ENCODE measurements at places on chromosomes 3 and 15.
A peak's percentile ranks its signal among the peaks of the same experiment; 100 is the strongest.

GRCh38 chr3:188721990-188722389, 449.8 kb upstream of the TPRG1 start:
- DNase-seq, result no peak

DNA sequence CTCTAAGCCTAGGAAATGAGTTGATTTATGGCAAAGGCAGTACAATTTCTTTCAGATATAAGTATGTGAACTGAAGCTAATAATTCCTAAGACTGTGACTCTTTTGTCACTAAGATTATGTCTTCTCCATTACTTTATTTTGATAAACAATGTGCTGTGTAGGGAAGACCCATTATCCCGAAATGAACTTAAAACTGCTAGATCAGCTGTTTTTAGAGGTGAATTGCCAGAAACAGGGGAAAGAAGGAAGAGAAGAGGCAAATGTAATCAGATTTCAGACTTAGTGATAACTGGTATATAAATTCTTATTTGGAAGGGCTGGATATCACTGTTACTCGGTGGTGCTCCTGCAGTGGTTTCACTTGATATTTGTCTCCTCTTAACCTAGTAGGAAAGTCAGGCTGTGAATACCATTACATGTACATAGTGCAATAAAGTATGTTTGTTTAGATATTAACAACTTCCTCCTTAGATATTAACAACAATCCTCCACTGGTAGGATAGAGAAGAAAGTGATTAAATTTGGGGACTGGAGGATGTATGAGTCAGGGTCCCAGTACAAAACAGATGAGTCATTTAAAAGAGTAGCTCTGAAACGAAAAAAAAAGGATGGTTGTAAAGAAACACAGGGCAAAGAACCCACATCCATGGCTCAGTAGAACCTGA, 338.5 kb upstream of the KCNH8 start:
- DNase-seq, result no peak

DNA sequence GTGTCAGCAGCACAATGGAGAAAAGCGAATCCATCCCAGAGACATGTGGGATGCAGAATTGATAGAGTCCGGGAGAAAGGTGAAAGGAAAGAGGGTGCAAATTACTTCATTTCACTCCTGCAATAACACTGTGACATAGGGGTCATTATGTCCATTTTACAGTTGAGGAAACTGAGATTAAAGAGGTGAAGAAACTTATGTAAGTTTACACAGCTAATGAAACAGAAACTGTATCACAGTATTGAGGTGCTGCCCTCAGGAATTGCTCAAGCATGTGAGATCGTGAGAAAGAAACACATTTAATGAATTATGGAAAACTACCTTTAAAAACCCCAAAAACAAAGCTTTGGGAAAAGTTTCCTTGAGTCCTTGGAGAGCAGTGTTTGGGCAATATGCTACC, 103.6 kb upstream of the PFN2 start:
- DNase-seq, result no peak

DNA sequence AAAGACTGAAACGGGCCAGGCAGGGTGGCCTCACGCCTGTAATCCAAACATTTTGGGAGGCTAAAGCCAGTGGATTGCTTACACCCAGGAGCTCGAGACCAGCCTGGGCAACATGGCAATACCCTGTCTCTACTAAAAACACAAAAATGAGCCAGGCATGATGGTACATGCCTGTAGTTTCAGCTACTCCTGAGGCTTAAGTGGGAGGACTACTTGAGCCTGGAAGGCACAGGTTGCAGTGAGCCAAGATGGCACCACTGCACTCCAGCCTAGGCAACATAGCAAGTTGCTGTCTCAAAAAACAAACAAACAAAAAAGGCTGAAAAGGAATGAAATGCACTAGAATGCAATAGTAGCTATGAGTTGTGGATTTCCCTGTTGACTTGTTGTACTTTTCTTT, 94.7 kb downstream of the STAG1 start:
- no peak for DNase-seq

GRCh38 chr3:190059242-190059590, 61.5 kb downstream of the P3H2 start:
- no peak for DNase-seq

DNA sequence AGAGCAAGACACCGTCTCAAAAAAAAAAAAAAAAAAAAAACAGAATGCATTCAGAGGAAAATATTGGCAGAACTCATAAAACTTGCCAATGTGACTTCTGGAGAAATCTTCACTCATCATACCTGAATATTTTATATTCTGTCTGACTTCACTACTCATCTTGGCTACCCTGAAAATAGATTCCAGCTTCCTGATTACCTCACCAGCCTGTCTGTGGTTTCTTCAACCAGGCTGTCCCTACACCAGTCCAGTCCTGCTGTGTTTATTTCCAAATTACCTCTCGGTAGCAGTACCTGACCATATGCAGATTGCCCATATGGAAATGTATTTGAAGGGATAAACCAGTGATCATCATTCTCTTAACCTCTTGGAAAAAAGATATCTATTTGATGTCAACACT, 9.3 kb upstream of the P3H2 start:
- DNase-seq, result no peak

- DNase-seq, result peak; percentile 69
Measured at GRCh38 chr3:133927540-133928066, 31.9 kb upstream of the RAB6B start.

GRCh38 chr15:48143856-48144255, 23.1 kb downstream of the SLC24A5 start:
- DNase-seq, result no peak

GRCh38 chr15:101320501-101321052, 25.5 kb upstream of the SNRPA1 start:
- peak; percentile 56 for DNase-seq

DNA sequence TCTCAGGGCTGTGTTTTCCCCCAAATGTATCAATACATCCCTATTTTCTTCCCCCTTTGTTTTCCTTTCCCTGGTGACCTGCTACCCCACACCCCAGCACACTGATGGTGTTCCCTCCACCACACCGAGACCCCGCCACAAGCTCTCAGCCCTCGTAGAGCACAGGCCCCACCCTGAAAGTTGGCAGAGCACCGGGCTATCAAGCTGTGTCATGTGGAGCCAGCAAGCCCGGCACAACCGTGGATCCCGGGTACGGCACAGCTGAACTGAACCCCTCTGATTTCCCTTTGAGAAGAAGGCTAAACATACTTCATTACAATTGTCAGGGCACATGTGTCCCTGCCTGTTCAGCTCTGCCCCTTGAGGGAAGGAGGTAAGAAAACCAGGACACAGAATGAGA, 69.9 kb downstream of the LRIG1 start:
- no peak for DNase-seq

GRCh38 chr3:50303013-50303815, at the start of gene HYAL1:
TSS of gene HYAL1 (minus strand) at chr3:50303574. CDS start at chr3:50302956, 618 bp downstream.
- DNase-seq, result no peak

GRCh38 chr15:101481917-101482525, 7.5 kb downstream of the PCSK6 start:
- no peak for DNase-seq

- DNase-seq, result no peak
Measured at GRCh38 chr3:30633718-30634117, 27.3 kb downstream of the TGFBR2 start.

DNA sequence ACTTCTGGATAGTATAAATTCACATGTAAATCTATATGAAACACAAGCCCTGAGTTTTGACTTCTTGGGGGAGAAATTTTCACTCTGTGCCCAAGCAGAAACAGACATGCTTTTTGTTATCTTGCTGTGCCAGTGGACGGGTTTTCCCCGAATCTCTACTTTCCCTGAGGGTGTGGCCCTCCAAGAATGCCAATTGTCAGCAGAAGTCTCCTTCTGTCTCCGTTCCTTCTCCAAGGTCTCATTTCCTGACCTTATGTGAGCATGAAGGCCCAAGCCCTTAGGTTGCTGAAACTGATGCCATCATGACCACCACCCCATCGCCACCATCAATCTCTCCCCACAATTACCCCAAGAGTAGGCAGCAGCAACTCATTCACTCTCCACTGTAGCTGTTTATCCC, 253.8 kb downstream of the XXYLT1 start:
- DNase-seq, result no peak

- no peak for DNase-seq
Measured at GRCh38 chr3:180743813-180744590, 64.7 kb upstream of the CCDC39 start.

DNA sequence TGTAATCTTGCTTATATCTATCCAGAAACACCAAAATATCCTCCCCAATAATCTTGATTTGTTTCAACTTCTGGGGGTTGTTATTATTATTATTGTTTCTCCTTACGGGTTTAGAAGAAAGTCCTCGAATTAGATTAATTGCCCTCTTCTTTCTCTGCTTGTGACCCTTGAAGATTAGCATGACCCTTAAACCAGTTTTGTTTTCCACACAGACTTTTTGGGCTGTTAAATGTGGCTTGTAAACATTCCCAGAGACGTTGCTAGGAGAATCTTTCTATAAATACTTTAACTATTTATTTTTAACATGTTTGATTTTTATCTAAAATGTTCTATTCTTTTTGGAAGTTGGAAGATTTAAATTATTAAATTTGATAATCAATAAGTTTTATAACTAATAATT, 4.3 kb upstream of the SUCNR1 start:
- no peak for DNase-seq

DNA sequence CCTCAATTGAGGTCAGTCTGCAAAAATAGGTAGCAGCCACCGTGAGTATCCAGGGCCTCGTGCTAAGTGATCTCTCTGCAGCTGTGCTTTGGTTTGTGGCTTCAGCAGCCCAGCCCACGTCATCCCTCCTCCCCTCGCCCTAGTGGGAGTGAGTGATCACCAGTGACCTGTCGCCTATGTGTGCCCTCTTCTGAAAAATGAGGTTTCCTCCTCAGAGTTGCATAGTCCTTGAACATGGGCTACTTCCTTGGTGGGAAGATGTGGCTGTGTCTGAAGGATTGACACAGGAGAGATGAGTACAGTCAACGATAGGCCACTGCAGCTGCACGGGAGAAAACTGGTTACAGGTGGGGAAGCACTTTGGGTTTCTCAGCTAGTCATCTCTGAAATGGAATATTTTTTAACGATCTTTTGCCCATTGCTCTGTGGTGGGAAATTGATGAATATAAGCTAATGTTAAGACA, 144.8 kb upstream of the BHLHE40 start:
- DNase-seq, result peak; percentile 78

- no peak for DNase-seq
Measured at GRCh38 chr3:55974421-55975165, 487.5 kb upstream of the WNT5A start.

DNA sequence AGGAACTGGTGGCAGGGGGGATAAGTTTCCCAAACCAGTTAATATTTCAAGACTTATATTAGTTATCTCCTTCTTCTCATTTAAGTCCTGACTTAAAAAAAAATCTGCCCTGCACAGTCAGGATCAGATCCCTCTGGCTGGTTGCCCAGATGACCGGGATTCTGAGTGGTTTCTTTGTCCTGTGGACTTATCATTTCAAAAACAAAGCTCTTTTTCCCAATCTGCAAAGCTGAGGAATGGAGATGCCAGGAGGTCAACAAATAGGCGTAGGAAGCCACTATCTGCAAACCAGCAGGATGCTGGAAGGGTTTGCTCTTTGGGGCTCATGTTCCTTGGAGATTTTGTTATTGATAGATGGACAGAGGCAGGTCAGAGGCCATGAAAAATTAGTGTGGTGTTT, 5.8 kb downstream of the C3orf20 start:
- no peak for DNase-seq

DNA sequence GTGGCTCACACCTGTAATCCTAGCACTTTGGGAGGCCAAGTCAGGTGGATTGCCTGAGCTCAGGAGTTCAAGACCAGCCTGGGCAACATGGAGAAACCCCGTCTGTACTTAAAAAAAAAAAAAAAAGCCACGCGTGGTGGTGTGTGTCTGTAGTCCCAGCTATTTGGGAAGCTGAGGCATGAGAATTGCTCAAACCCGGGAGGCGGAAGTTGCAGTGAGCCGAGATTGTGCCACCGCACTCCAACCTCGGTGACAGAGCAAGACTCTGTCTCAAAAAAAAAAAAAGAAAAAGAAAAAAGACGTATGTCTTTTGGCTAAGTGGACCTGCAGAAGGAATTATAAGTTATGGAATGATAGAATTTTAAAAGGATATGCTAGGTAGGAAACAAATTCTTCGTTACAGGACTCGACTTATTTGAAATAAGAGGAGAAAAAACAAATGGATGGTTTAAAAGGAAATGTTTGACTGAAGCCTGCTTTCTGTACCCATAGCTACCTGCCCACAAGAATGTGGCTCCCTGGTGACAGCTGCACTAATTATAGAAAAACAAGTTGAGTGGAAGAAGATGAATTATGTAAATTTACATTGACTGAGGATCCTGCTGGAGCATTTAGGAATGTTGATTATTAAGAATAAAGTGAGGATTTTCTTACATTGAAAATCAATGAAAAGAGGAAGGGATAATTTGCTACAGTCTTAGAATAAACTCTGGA, 36.0 kb upstream of the SKIL start:
- no peak for DNase-seq

GRCh38 chr3:172919297-172919683, 168.8 kb downstream of the ECT2 start:
- DNase-seq, result no peak

DNA sequence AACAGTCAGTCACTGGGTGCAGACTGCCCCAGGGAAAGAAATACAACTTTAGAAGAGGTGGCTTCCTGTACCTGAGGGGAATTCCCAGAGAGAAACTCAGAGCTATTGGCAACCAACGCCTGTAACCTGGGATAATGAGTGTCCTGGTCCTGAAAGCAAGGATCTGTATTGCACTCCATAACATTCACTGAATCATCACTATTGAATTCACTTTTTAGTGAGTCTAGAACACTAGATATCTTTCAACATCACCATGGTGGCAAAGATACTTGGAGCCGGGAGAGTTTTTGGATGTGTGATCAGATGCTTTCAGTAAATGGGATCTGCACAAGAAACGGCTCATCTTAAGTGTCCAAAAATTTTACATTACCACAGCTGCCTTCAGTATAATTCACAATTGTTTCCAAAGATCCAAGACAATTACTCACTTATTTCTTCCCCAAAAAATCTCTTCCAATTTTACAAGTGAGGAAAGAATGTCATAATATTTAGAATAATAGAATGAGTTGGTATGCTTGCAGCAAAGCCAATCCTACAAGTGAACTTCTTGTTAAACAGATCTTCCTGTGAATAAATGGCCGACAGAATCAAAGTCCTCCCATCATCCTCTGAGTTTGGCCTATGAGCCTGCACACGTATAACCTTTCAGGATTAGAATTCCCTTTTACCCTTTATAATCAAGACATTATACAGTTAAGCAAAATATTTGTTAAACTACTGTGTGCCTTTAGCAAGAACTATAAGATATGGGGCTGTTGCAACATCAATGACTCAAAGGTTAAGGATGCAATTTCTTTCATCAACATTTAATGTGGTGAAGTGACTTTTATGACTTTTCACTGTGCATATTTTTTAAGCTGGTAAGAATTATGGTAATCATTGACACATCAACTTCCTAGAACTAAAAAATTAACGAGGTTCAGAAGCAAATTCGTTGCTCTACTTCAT, 243.3 kb upstream of the COL8A1 start:
- DNase-seq, result no peak

DNA sequence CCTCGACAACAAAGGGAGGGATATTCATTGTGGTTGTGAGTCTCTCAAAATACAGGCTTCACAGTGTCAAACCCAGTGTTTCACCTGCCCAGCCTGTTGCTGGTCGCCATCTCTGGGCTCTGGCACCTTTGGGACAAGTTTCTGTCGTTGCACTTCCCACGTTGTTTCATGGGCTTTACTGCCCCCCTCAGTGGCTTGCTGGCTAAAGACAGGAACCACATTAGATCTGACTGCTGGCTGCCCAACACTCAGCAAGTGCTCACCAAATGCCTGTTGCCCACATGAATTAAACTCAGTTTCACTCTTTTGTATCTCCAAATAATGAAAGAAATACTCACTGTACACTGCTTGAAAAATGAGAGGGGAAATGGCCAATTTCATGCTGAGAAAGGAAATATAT, 27.6 kb downstream of the FOXL2 start:
- no peak for DNase-seq

- DNase-seq, result no peak
Measured at GRCh38 chr3:14411988-14412387, 9.6 kb downstream of the SLC6A6 start.
